ENCODE measurements at places on chromosomes 2 and 18.

DNA sequence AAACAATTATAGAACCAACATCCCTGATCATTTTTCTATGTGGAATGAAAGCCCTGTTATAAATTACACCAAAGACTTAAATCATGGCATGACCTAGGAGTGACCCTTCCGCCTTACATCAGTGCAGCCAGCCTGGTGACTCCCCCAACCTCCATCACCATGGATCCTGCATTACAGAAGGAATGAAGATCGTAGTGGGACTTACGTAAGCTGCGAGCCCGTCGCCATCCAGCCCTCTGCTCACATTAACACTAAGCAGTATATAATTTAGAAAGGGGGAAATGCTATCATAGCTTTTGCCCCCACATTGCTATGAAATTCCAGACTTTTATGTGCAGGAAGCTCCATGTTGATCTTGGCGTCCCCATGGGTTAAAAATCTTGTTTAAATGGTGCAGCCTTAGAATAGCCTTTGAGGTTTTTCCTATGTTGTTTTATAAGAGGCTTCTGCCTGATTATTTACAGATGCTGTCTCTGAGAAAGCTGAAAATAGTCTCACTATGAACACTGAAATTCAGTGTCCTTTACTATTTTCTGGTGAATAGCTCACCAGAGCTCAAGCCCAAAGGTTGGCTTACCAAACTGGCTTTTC is 76.3 kb downstream of the COLEC12 start:
- no peak for DNase-seq

GRCh38 chr2:27135478-27135955 is 1.1 kb upstream of the PREB start:
- DNase-seq, result no peak

DNA sequence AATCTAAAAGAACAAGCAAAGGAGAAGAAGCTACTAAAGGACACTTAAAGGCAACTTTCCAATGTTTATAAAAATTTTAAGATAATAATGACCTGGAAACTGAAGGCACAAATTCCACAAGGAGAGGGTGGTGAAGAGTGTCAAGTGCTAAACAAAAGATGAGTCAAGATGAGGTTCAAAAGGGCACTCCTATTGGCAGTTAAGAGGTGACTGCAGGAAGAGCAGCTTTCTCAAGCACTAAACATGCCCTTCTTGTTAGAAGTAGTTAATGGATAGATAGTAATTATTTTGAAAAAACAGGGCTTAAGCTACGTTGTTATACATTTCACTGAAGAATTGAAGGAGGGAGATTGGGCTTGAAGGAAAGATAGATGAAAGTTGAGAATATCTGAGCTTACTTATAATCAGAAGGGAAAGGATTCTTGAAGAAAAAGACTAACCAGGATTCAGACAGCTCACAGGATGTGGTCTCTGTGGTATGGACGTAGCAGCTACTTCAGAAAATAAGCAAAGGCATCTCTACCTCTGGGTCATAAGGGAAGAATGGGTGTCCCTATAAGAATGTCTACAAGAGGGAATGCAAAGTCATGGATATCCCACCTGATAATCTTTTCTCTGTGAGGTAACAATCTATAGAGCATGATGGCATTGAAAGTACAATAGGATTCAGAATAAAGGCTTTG is 454.7 kb upstream of the SLC39A10 start:
- no peak for DNase-seq

DNA sequence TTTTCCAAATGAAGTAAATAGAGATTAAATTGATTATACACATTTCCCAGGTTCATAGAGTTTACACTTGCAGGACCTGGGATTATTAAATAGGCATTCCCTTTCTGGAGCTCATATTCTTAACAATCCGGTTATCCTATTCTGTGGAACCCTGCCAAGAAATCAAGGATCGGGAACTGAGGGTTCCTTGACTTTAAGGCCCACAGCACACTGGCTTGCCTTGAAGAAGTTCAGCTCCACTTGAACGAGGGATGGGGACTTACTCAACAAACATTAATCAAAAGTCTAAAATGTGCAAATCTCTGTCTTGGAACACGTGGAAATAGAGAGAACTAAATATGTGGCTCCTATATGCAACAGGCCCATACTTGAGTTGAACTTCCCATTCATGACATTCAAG is 142.3 kb upstream of the RGPD4 start:
- DNase-seq, result no peak
